D341Med (cell line): ENCODE measurements at places on chromosomes 3 and 15.
A peak's percentile ranks its signal among the peaks of the same experiment; 100 is the strongest.

GRCh38 chr3:186839874-186840641 lies 2.5 kb upstream of the ADIPOQ start:
- DNase-seq: no peak

- no peak for DNase-seq
Measured at GRCh38 chr15:31975830-31976229, 54.5 kb upstream of the CHRNA7 start.

DNA sequence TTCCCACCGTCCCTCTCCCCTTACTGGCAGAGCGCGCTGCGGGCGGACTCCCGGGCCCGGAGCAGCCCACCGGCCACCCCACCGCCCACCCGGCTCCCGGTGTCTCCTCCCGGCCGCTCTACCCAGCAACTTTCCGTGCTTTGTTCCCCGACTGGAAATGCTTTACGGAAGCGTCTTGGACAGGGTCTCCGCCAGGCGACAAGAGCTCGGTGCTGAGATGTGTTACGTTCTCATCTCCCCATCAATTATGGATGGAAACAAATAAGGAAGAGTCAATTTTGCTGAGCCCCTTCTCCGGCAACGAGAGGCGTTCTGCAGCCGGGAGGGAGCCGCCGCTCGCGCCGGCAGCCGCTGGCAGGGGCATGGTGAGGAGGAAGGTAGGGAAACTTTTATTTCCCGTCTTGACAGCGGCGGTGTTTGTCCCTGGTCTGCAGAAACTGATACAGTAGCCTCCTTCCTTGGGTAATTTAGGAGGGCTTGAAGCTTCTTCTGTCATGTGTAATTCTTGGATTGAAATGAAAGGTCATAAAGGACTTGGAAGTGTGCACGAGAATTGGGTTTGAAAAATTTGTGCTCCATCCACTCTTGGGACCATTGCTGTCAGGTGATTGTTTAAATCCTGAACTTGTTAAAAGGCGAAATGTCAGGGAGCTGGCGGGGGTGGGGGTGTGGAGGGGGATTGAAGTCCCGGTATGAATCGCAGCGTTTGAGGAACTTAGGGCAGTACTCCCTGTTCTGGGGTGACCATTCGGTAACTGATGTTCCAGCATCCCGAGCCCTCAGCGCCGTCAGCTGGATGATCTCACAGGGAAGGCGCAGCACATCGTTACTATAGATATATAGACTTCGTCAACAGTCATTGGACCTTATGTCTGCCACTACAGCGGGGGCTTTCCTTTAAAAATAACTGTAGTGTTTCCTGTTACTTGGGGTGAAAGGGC lies 1.5 kb downstream of the SEMA6D start:
- DNase-seq: peak; percentile 55

DNA sequence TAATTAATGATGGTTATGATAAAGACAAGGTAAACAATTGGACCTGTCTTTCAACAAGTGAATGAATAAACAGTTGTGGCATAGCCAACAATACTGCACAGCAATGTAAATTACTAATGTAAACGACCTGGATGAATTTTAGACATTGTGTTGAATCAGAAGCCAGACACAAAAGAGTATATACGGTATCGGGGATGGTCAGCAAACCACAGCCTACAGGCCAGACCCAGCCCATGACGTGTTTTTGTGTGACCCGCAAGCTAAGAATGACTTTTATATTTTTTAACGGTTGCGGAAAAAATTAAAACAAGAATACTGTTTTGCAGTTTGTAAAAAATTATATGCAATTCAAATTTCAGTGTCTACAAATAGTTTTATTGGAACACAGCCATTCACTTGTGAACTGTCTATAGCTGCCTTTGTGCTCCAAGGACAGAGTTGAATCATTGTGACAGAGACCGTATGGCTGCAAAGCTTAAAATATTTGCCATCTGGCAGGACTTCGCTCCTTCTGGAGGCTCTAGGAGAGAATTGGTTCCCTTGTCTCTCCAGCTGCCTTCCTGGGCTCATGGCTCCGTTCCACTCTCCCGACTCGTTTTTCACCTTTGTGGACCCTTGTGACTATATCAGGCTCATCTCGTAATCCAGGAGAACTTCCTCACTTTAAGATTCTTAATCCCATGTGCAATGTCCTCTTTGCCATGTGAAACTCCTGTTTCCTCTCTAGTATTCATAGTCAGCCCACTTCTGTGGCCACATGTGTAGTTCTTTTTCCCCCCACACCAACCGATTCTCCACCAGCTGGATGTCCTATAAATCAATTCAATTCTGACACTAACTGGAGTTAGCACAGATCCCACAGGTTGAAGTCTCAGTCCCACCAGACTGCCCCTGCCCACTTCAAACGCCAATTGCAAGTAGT lies 72.7 kb downstream of the CMTM8 start:
- peak; percentile 42 for DNase-seq

DNA sequence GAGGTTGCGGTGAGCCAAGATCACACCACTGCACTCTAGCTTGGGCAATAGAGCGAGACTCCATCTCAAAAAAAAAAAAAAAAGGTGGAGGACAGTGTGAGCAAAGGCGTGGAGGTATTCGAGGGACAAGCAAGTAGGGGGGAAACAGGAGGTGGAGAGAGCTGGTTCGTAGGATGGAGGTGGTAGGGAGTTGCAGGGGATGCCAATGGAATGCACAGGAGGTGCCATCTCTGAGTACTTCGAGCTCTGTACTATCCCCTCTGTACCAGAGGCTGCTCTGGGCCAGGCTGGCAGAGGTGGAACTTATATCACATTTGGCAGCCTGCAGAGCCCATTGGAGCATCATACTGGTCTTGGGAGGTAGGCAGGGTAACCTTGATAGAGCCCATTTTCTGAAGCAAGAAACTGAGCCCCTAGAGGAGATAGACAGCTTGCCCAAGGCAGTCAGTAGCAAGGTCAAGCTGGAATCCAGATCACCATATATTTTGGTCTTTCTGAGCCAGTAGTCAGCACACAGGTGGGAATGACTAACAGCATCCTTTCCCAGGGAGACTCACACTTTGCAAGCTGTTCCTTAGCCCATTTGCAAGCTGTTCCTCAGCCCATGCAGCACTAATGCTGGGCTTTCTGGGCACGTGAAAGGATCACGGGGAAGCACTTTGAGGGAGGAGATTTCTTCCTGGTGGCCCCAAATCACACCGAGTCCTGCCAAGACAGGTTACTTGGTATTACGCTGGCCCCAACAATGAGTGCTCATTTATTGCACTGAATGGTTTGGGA lies 9.2 kb upstream of the CCDC33 start:
- no peak for DNase-seq

GRCh38 chr15:72105111-72105510 lies 12.8 kb downstream of the MYO9A start:
- no peak for DNase-seq

- DNase-seq: no peak
Measured at GRCh38 chr3:111768571-111769100, 90.4 kb upstream of the PHLDB2 start.

GRCh38 chr15:40770147-40770721 lies 454 bp downstream of the C15orf62 start:
- DNase-seq: peak; percentile 53

DNA sequence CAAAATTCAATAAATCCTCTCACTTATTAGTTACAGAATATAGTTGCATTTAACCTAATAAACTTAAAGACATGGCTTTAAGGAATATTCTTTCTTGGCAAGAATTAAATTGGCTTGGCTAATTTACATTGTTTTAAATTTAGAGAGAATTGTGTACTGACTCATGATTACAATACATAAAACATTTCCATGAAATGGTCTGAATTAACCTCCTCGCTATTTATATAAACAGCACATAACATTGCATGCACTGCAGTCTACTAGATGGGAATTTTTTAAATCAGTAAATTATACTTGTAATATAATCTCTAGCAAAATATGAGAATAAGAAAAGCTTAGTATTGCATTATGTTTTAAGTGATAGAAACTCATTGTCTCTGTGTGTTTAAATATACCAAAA lies 268.9 kb downstream of the SHOX2 start:
- DNase-seq: no peak
